Activated effector memory CD4-positive, alpha-beta T cell treated with anti-CD3 and anti-CD28 coated beads, Interleukin-2, amount 50 U/mL, for 16 hours (primary cell): ENCODE measurements at places on chromosomes 1 and 21.

DNA sequence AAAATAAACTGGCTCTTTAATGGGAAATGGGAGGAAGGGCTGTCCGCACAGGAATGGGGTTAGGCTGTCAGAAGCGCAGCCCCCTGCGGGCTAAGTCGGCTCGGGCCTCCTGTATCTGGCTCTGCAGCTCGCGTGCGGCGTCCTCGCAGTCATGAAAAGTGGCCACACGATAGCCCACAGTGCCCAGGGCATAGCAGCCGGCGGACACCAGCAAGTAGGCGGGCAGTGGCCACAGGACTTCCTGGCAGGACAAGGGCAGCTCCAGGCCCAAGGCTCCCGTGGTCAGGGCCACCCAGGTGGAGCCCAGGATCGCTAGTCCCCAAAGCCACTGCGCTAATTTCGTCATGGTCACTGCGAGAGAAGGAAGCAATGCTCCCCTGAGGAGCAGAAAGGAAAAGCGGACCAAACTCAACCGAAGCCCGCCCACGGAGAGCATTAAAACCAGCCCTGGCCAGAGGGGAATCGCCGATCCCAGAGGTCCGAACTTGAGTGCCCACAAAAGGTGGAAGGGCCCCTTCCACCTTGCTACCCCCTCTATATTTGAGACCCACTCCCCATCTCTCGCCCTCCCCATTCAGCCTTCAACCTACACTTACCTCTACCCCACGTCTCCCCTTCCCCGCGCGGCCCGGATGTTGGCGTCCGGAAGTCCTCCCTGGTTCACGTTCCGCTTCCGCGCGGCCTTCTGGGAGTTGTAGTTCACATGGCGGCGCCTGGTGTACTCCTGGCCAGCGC lies at the start of gene DPM3:
Gene DPM3 (minus strand): TSS at position 637 of the 735 bp plus-strand sequence. CDS start 291 bp downstream, at position 346.
- peak; percentile 96 for DNase-seq

- DNase-seq = no peak
These were observed 218.6 kb downstream of the GRIK1 start for GRCh38 chr21:29721221-29721620.

- DNase-seq = peak; percentile 75
These were observed 573 bp downstream of the KLHL21 start for GRCh38 chr1:6601923-6602668.

DNA sequence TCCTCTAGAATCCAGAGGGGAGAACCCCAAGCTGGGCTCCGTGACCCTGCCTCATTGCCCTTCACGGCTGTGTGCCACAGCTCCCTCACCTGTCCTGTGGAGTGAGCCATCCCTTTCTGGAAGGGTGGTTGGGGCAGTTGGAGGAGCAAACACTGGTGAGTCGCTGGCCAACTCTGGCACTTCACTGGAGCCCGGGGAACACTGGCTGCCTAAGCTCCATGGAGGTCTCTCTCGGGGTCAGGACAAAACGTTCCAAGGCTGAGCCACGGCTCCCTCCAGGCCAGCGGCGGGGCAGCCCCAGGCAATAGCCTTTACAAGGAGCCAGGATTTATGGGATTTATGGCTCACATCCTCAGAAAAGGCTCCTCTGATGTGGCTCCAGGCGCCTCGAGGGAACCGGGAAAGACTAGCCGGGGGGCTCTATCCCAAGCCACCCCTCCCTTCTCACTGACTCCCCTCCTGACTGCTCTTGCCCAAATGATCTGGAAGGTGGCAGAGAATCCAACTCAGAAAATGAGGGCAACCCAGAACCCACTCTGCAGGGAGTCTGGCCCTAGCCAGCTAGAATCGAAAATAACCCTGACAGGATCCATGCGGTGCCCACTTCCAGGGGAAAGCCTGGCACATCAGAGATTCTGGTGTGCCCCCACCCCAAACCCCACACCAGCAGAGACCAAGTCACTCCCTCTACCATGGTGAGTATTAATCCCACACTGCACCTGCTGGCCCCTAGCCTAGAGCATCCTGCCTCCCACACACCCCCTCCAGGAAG lies 75.2 kb downstream of the GLIS1 start:
- DNase-seq = no peak

GRCh38 chr1:42449256-42449655 lies 6.6 kb downstream of the ZMYND12 start:
- no peak for DNase-seq
